ENCODE measurements at places on chromosomes 5 and 9.

DNA sequence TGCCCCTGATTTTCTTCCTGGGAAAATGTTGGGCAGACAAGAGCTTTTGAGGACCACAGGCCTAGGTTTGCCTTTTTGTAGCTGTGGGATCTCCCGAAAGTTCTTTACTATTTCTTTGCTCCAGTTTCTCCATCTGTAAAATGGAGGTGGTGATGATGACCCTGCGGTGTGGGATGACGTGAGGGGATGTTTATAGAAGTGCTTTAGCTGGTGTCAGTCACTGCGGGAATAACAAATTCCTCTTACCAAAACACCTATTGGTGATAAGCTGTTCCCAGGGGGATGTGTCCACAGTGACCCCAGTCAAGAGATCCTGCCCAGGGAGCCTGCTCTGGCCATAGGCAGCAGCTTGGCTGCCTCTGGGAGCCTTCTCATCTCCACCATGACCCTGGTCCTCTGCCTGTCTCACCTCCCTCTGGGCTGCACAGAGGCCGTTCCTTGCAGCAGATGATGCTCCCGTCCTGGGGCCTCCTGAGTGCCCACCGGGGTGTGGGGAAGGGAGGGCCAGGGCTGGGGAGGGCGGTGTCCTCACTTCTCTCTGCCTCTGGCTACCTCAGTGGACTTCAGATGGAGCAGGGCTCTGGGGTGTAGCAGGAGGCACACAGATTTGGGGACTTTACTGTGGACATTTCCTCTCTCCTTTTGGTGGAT is 77.2 kb downstream of the COL15A1 start:
- no peak for DNase-seq

- no peak for DNase-seq
These were observed 60.8 kb downstream of the TSTD2 start for GRCh38 chr9:97572196-97572891.

- DNase-seq, result peak; percentile 91
These were observed 113.3 kb upstream of the SPATA31D4 start for GRCh38 chr9:81814794-81815464.

DNA sequence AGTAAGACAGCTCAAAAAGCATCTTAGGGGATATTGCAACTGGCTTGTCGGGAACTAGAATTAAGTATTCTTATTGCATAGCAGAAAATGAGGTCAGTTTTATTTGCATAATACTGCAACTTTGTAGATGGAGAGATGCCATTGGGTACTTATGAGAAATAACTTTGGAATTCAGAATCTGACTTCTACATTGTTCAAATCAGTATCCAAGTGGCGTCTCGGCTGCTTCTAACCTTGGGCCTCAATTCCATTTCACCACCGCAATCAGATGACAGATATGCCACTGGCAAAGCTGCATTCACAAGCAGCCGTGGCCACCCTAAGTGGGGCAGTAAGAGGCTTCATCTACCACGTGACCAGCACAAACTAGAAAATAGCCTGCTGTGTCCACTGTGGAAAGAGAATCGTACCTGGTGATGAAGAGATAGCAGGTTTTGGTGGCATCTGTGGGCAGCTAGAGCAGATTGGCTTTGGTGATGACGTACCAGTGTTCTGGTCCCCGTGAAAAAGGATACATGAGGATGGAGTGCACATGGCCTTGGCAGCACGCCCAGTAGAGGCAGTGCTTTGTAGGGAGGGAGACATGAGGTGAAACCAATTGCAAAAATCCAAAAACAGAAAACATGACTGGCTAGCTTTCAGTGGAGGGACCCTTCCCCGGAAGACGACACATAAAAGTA is 116.6 kb downstream of the KLHL3 start:
- DNase-seq, result peak; percentile 39

DNA sequence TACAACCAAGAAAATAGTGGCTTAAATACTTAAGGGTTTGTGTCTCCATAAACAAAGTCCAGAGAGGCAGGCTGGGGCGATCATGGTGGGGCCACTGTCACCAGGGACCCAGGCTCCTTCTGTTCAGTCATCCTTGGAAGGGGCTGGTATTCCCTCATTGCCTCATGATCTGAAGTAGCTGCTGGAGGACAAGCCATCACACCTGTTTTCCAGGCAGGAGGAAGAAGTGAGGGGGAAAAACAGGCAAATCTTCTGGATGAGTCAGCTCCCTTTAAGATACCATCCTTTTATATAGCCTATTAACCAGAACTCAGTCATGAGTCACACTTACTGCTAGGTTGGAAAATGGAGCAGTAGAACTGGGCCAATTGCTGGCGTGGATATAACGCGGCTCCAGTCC is 92.3 kb downstream of the DAP start:
- no peak for DNase-seq

DNA sequence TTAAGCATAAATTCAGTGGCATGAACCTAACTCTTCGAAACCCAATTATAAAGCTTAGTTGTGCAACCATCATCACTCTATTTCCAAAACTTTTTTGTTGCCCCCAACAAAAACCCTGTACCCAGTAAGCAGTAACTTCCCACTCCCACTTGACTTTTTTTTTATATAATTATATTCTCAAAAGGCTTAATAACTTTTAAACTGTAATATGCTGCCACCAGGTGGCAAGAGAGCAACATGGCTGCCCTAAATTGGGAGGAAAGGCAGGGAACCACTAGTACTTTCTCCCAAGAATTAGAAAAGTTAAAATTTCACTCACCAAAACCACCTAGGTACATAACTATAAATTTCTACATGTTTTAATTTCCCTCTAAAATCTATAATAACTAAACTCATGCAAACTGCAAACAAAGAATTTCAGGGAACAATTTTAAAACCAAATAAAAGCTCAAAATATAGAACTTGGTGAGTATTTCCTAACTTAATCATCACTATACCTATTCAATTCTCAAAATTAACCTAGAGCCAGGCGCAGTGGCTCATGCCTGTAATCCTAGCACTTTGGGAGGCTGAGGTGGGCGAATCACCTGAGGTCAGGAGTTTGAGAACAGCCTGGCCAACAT is 50.2 kb upstream of the RNF38 start:
- peak; percentile 25 for DNase-seq

GRCh38 chr9:123378025-123378424 is 22.0 kb downstream of the CRB2 start:
- DNase-seq, result no peak

DNA sequence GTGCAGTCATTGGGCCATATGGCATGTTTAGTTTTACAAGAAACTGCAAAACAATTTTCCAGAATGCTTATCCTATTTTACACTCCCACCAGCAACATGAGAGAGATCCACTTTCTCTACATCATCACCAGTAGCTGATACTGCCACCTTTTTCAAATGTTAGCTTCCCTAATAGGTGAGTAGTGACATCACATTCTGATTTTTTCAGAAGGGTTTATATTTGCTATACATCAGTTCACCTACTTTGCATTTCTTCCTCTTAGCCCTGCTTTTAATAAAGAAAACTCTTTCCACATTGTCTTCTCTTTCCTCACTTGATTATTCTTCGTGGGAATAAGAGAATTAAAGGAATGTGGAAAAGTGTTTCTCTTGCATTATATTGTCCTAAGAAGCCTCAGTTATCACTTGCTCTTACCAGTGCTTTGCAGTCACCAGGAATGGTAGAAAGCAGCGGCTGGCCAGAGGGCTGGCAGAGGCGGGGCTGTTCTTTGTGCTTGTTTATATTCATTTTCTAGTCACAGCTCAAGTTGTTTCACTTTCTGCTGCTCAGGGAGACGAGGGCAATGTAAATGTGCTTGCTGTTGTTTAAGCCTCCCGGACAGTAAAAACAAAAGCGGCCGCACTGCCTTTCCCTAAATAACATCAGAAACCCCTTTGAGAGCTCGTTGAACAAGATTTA is 164.8 kb downstream of the HSD17B3 start:
- DNase-seq, result no peak

DNA sequence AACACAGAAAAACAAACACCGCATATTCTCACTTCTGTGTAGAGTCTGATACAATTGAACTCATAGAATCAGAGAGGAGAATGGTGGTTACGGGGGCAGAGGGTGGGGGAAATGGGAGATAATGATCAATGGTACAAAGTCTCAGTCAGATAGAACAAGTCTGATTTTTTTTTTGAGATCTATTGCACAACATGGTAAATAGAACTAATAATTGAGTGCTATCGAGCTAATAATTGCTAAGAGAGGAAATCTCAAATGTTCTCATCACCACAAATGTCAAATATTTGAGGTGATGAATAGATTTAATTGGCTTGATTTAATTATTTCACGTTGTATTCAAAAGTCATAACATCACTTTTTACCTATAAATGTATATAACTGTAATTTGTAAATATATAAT is 121.0 kb upstream of the SPIN1 start:
- no peak for DNase-seq

DNA sequence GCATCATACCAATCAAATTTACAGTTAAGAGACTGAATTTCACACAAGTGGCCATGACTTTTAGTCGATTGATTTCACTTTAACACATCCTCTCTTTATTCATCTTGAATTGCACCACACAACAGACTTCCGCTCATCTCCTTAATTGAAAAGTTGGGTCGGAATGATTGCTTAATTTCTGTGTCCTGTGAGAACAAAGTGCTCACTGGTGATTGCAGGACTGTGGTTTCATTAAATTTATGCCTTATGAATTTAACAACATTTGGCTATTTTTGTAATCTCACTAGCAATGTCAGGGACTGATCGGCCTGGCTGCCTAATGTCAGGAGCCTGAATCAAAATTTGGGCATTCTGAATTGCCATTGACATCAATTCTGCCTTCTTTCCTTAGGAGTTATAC is 1447.3 kb upstream of the ACO1 start:
- no peak for DNase-seq

GRCh38 chr5:4099386-4099785 is 503.8 kb downstream of the IRX1 start:
- DNase-seq, result no peak

- peak; percentile 40 for DNase-seq
These were observed 23.4 kb upstream of the ZBTB43 start for GRCh38 chr9:126781186-126782052.

DNA sequence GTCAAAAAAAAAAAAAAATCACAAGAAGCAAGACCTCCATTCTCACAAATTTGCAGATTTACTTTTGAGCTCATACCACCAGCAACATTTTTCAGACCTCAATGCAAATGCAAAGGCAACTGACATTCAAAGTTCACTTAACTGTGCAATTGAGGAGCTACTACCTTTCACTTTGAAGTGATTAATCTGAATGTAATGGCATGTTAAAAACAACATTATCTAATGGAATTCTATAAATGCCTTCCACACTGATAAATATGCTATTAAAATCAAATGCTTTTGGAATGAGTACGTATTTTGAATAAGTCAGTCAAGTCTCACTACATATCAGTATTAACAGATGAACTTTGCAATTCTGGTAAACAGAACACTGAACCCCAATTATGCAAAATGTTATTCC is 32.3 kb downstream of the UBQLN1 start:
- DNase-seq, result no peak

GRCh38 chr9:120742951-120743416 is 28.7 kb upstream of the MEGF9 start:
- DNase-seq, result peak; percentile 14

DNA sequence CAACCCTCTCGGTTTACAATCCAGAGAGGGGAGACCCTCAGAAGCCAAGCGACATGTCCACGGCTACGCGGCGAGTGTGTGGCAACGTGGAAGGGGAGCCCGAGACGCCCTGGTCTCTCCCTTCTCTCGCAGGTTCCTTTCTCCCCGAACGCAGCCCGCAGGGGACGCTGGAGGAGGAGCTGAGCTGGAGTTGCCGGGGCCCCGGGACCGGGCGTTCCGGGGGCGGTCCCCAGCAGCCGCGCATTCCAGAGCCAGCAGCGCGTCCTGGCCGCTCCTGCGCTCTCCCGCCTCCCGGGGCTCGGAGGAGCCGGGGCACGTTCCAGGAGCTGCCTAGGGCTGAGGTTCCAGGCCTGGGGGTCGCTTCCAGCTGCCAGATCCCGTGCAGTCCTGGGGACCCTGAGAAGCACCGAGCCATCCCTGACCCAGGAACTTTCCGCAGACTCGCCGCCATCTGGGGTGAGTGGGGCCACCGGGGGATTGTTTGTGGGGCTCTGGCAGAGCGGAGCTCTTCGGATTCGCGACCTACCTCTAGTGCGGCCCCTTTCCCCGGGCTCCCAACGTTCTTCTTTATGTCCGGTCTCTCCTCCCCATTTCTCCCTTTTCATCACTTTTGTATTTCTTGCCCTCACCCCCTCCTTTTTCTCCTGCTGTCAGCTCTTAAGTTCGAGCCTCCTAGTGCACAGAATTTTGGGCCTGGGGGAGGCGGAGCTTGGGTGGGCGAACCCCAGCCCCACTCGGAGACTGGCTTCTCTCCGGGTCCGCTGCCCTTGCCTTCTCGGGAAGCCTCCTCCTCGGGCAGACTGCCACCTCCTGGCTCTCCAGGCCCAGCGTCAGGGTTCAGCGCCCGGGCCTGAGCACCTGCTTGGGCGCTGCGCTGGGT is at the start of gene SMIM3:
TSS of gene SMIM3 (plus strand) at position 241 of the 880 bp plus-strand sequence. CDS start 16,684 bp downstream, outside the sequence.
- DNase-seq, result peak; percentile 2

DNA sequence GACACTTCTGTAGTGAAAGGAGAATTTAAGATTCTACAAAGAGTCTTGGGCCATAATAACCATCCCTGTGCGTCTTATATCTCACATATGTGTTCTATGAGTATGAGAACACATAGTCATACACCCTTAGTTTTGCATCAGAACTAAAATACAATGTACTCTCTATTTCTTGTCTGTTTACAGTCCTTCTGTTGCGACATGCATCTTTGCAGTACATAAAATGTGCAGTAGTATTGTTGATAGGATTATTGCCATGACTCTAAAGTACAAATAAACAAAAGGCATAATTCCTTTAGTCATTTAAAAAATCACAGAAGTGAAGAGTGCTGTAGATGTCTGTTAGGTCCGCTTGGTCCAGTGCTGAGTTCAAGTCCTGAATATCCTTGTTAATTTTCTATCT is 201.9 kb downstream of the NR3C1 start:
- no peak for DNase-seq

GRCh38 chr5:169647566-169647965 is 10.5 kb downstream of the DOCK2 start:
- DNase-seq, result no peak

DNA sequence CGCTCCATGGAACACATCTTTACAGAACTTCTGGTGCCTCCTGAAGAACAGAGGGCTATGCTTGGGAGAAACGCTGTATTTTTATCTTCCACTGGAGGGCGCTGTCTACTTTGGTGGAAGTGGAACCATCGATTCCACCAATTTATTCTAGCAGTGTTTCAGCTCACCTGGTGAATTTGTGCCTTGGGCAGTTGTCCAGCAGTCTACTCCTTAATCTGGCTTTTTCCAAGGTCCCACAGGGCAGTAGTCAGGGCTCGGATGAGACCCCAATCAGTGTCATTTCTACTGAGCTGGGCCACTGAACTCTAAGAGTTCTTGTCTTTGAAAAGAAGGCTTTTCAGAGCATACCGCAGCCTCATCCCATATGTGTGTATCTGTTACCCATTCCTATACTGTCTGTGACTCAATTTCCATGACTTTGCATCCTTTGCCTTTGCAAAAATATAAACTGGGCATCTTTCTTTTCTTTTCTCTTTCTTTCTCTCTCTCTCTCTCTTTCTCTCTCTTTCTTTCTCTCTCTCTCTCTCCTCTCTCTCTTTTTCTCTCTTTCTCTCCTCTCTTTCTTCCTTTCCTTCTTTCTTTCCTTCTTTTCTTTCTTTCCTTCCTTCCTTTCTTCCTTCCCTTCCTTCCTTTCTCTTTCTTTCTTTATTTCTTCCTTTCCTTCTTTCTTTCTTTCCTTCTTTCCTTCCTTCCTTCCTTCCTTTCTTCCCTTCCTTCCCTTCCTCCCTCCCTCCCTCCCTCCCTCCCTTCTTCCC is 138.4 kb upstream of the ZNF618 start:
- peak; percentile 7 for DNase-seq
